GOT3 (cell line): ENCODE measurements at places on chromosomes 12 and 14.

GRCh38 chr12:115583591-115583990 is 693.9 kb downstream of the MED13L start:
- no peak for DNase-seq

DNA sequence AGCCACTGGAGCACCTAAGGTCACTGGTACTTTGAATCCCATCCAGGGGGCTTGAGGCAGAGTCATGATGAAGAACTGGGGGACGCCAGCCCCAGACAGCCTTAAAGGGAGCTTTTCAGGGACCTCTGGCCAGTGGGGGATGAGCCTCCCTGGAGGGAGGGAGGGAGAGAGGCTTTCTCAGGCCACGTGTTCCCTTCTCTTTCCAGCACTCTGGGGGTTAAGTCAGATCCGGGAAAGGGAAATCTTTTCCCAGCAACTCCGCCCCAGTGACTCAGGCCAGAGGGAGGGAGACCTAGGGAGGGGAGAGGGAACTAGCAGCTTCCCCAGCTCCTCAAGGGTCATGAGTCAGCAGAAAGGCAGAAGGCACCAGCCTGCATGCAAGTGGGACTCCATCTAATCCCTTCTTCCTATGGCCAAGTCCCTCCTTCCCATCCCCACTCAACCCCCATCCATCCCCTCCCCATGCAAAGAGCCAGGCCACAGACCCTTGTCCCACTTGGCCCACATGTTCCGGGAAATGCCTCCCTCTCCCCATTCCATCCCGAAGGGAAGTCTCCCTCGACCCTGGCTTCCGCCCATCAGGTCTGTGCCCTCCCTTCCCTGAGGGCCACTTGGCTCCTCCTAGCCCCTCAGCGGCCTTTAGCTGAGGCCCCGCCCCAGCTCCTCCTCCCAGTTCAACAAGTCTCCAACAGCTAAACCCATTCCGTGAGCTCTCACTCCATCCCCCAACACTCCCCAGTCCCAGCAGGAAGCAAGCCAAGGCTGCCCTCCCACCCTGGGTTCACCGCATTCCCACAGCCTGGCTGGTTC is 5.6 kb downstream of the TNFRSF1A start:
- peak; percentile 94 for DNase-seq

DNA sequence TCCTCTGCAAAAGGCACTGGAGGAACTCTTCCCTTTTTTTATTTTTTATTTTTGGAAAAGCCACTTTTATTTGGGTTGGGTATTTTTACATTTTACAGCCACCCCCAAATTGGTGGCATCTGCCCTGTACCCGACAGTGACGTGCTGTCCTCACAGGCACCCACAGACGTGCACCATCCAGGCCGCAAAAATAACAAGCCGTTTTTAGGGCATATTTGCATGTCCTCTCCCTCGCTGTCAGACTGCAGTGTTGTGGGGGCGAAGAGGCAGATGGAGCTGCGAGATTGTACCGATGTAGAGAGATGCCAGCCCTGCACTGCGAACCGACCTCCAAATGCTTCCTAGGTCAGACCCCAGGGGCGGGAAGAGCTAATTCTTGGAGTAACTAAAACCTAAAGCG is 12.2 kb downstream of the JDP2 start:
- no peak for DNase-seq

DNA sequence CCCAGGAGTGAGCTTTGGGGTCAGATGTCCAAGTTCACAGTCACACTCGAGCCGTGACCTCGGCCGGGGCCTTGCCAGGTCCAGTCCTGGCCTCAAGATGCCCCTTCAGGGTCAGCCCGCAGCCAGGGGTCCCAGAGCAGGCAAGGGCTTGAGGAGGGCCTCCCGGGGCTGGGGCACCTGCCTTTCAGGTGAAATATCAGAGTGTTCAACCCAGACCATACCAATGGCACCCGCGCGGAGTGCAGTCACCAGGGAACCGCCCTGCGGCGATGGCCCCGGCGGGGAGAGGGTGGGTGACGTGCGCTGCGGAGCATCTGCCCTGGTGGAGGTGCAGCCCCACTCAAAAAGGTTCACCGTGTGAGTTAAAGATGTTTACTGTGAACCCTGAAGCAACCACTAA is 16.9 kb downstream of the LRCOL1 start:
- no peak for DNase-seq

DNA sequence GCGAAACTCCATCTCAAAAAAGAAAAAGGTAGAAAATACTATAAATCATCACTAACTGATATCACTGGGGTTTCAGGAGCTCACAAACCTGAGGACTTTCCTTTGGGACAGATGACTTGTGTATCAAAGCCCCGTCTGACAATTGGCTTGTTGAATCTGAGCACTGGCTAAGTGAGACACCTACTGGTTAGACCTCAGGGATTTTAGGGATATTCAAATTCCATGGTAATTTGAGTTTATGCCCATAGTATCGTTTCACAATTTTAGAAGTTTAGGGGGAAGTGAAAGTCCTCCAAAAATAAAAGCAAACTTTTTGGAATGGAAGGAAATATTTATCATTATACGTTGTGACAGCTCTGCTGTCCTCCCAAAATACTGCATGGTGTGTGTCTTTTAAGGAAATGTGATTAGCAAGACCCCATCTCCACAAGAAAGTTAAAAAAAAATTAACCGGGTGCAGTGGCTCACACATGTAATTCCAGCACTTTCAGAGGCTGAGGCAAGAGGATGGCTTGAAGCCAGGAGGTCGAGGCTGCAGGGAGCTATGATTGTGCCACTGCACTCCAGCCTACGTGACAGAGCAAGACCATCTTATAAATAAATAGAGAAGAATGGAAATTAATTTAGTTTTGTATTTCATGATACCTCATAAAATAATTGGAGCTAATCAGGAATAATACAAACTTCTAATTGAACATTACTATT is 49.2 kb downstream of the FBXL14 start:
- DNase-seq, result no peak

- no peak for DNase-seq
Observed at GRCh38 chr12:118548887-118549509, 172.6 kb downstream of the SUDS3 start.

GRCh38 chr14:77980475-77981321 is 180.8 kb downstream of the ADCK1 start:
- DNase-seq, result no peak

DNA sequence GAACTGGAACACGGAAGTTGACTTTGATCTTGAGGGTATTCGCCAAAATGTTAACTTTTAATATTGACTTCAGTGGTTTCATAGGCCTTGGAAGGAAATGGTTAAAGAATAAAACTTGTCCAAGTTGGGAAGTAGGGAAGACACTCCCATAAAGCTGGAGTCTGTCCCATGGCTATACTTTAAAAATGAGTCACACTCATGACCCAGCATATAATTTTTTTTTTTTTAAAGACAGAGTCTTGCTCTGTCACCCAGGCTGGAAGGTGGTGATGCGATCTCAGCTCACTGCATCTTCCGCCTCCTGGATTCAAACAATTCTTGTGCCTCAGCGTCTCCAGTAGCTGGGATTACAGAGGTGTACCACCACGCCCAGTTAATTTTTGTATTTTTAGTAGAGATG is 19.6 kb downstream of the TMPRSS12 start:
- DNase-seq, result no peak

GRCh38 chr12:42208574-42208973 is 29.5 kb downstream of the YAF2 start:
- DNase-seq, result no peak

DNA sequence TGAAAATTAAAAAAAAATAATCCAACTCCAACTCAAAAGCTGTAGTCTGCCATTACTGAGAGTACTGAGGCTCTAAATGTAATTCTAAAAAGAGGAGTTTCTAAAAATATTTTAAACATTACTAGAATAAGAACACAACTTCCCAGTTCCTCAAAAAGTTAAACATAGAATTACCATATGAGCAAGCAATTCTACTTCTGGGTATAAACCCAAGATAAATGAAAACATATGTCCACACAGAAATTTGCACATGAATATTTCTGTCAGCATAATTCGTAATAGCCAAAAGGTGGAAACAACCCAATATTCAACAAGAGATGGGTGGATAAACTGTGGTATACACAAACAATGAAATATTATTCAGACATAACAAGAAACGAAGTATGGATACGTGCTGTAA is 15.0 kb upstream of the NR2C1 start:
- DNase-seq, result no peak

GRCh38 chr12:57069523-57069922 is 9.1 kb downstream of the NEMP1 start:
- no peak for DNase-seq
